ENCODE measurements at places on chromosomes 7 and 10.
A peak's percentile ranks its signal among the peaks of the same experiment; 100 is the strongest.

- no peak for DNase-seq
Measured at GRCh38 chr7:2616387-2617324, 15.1 kb upstream of the TTYH3 start.

DNA sequence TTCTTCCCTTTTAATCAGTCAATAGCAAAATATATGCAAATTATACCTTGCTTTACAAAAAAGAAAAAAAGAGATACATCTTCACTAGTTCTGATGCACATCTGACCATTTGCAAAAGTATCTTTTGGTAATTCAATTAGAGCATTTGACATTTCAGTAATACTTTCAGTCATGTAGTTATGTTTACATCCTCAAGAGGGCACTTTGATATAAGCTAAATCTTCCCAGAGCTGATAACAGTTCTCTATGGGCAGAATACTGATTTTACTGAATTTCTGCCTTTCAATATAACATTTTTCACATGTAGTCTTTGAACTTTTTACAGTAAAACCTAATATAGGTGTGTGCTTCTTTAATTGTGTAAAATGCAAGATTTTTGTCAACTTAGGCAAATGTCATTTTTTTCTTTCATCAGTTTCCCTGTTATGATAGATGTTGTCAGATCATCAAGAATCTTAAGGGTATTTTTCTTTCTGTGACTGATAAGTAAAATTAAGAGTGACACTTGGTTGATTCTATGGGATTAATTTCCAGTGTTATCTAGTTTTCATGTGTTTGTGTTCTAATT lies 703.5 kb upstream of the SEMA3D start:
- DNase-seq = peak; percentile 47

- peak; percentile 70 for DNase-seq
Measured at GRCh38 chr10:47024399-47025252, 113.4 kb downstream of the PTPN20 start.

GRCh38 chr7:20153999-20154398 lies 63.2 kb downstream of the MACC1 start:
- DNase-seq = peak; percentile 42

- DNase-seq = no peak
Measured at GRCh38 chr7:158570449-158571170, 17.0 kb downstream of the PTPRN2 start.

DNA sequence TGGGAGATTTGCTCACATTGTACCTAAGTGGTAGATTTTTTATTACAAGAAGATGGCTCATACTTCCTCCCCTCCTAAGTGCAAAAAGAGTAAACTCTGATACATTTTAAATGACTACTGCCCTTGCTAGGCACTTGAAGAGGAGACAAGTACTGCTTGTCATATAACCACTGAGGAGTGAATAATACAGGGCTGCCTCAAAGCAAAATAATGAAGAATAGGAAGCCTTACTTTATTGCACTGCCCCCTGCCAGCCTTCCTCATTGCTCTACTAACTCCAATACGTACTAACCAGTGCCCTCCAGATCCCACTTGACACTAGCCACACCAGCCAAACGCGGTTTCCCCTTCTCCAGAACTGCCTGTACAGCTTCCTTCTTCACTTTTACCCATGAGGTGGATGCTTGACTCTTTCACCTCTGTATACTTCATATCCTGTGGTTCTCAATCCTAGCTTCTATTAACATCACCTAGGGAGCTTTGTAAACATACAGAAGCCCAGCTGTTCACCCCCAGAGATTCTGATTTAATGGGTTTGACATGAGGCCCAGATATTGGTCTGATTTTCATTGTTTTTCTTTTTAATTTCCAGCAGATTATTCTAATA lies 11.7 kb upstream of the MTERF1 start:
- no peak for DNase-seq

- DNase-seq = no peak
Measured at GRCh38 chr10:126170776-126171175, 217.5 kb downstream of the ADAM12 start.
